HFFc6 (cell line): ENCODE measurements at places on chromosomes 7 and 10.

DNA sequence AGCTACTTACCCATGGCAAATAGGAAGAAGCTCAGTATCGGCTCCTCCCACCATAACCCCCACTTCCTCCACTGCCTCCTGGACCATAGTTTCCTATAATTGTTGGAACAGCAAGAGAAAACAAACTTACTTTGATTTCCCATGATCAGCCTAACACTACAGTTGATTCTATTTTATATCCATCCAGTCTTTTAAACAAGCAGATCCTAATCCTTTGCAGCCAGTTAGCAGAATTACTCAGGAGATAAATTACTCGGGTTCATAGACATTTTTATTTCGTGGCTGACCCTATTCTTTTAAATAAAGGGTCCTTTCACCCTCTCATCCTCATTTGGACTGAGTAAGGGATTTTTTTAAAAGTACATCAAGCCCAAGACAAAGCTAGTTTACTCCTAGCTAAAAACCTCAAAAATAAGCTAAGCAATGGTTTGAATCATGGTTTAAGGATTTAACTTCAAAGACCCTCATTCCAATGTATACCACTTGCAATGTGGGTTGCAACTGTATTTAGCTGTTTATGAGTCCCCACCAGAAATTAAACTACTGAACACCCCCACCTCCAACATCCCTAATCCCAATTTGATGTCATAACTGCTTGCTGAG is 8.0 kb downstream of the HNRNPA2B1 start:
- peak overlapping the region; percentile 79 for H3K27ac ChIP-seq
- peaks cover 84% of the 10 kb centered on the region for H3K4me1 ChIP-seq

- H3K36me3 ChIP-seq = no peaks in the 10 kb centered on the region
- H3K27me3 ChIP-seq = 0 out of 2 replicates have a peak, but pooled peaks cover 3% of the 10 kb centered on the region
- no peak overlapping the region for H3K4me3 ChIP-seq
- H3K4me1 ChIP-seq = peaks cover 10% of the 10 kb centered on the region
- DNase-seq = no peak
Observed at GRCh38 chr7:43450894-43451293, 132.0 kb upstream of the STK17A start.

DNA sequence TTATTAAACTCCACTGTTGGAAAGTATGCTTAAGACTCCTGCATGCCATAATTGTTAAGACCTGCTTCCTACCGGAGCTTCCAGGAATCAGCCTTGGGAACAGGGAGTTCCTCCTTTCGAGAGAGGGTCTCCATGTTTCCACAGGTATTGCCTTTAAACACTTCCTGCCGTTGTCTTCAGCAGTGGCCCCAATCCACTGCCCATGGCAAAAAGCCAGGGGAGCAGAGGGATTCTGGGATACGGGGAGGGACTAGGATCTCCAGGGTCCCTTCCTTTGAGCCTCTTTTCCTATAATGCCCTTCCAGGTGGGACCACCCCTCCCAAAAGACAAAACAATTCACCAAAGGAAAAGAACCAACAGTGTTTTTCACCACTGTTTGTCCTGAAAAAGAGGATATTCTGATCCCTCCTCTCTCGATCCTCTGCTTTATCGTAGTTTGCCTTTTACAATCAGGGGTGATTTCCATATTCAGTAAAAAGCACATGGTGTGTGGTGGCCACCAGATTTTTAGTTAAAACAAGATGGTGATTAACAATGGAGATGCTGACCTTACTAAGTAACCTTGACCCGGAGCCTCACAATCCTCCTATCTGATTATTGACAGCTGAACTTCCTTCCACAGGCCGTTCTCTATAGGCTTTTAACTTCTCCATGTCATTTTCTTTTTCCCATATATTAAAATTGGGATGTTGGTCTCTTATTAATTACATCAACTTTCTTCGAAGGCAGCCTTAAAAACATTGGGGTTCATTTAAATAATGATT is 36.0 kb downstream of the LRRC72 start:
- no peaks in the 10 kb centered on the region for H3K36me3 ChIP-seq
- DNase-seq = no peak
- H3K4me1 ChIP-seq = peaks cover 12% of the 10 kb centered on the region; the same call in 1 of the 2 replicates
- H3K4me3 ChIP-seq = no peak overlapping the region
- H3K27me3 ChIP-seq = no peaks in the 10 kb centered on the region
- H3K27ac ChIP-seq = no peak overlapping the region

- peaks cover 23% of the 10 kb centered on the region for H3K4me1 ChIP-seq
- H3K27me3 ChIP-seq = peaks cover 11% of the 10 kb centered on the region
- no peaks in the 10 kb centered on the region for H3K36me3 ChIP-seq
- H3K4me3 ChIP-seq = peak overlapping the region; percentile 93
- no peak overlapping the region for H3K27ac ChIP-seq
- no peak for DNase-seq
Observed at GRCh38 chr7:20330928-20331909, 519 bp downstream of the ITGB8 start.

GRCh38 chr7:132750530-132751217 is 174.4 kb upstream of the PLXNA4 start:
- no peak for DNase-seq
- H3K36me3 ChIP-seq = peaks cover 14% of the 10 kb centered on the region; the same call in 1 of the 2 replicates
- H3K27me3 ChIP-seq = peaks cover 32% of the 10 kb centered on the region
- H3K4me3 ChIP-seq = no peak overlapping the region; the same call in 1 of the 2 replicates
- H3K27ac ChIP-seq = no peak overlapping the region
- peaks cover 16% of the 10 kb centered on the region for H3K4me1 ChIP-seq

GRCh38 chr10:85978566-85979358 is 387.8 kb downstream of the GRID1 start:
- no peak overlapping the region for H3K4me3 ChIP-seq
- H3K27ac ChIP-seq = no peak overlapping the region
- H3K4me1 ChIP-seq = no peaks in the 10 kb centered on the region

- H3K27me3 ChIP-seq = peaks cover under 1% of the 10 kb centered on the region; the same call in 1 of the 2 replicates
- DNase-seq = no peak
- peaks cover 66% of the 10 kb centered on the region for H3K4me1 ChIP-seq
- H3K4me3 ChIP-seq = peak overlapping the region; percentile 14
- peak overlapping the region; percentile 80 for H3K27ac ChIP-seq
Observed at GRCh38 chr7:116232350-116232749, 22.0 kb downstream of the TES start.

- DNase-seq = no peak
- H3K4me3 ChIP-seq = no peak overlapping the region
- H3K27me3 ChIP-seq = peaks cover 3% of the 10 kb centered on the region; the same call in 1 of the 2 replicates
Observed at GRCh38 chr7:121621937-121622336, 225.8 kb upstream of the FAM3C start.

- peaks cover 14% of the 10 kb centered on the region for H3K4me1 ChIP-seq
- peaks cover 8% of the 10 kb centered on the region for H3K36me3 ChIP-seq
- no peak overlapping the region for H3K4me3 ChIP-seq
- H3K27me3 ChIP-seq = no peaks in the 10 kb centered on the region; the same call in 1 of the 2 replicates
- DNase-seq = peak; percentile 17
Observed at GRCh38 chr10:75019370-75019769, 92.1 kb upstream of the SAMD8 start.

DNA sequence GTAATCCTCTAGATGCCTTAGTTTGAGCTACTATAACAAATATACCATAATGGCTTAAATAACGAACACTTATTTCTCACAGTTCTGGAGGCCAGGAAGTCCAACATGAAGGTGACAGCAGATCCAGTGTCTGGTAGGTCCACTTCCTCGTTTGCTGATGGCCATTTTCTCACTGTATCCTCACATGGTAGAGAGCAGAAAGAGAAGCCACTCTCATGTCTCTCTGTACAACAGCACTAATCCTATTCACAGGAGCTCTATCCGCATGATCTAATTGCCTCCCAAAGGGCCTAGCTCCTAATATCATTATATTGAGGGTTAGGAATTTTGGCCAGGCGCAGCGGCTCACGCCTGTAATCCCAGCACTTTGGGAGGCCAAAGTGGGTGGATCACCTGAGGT is 10.2 kb downstream of the HIBADH start:
- H3K27me3 ChIP-seq = no peaks in the 10 kb centered on the region
- H3K36me3 ChIP-seq = peaks cover 21% of the 10 kb centered on the region; the same call in 1 of the 2 replicates
- no peak overlapping the region for H3K27ac ChIP-seq
- no peak for DNase-seq

GRCh38 chr7:2878306-2878705 is 34.2 kb upstream of the GNA12 start:
- no peaks in the 10 kb centered on the region for H3K36me3 ChIP-seq
- H3K27ac ChIP-seq = no peak overlapping the region
- no peak for DNase-seq
- peaks cover 15% of the 10 kb centered on the region for H3K4me1 ChIP-seq

DNA sequence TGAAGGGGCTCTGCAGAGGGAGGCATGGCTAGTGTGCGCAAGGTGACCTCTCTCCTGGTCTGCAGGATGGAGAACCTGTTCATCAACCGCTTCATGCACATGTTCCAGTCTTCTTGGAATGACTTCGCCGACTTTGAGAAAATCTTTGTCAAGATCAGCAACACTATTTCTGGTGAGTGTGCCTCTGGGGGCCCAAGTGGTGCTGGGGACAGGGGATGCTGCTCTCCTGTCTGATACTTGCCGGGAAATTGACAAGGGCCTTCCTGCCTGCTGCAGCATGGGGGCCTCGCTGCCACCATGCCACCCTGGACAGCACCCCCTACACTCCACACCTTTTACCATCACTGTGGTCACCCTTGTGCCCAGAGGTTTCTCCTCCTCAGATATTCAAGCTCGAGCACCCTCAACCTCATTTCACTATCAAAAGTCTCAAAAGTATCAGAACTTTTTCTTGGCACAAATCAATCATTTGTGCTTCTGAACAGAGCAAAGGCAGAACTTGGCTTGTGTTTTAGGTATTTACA is 50.0 kb downstream of the ALOX5 start:
- peaks cover 12% of the 10 kb centered on the region; the same call in 1 of the 2 replicates for H3K4me1 ChIP-seq
- no peaks in the 10 kb centered on the region for H3K36me3 ChIP-seq
- no peak overlapping the region for H3K4me3 ChIP-seq
- no peak overlapping the region for H3K27ac ChIP-seq
- H3K27me3 ChIP-seq = peaks cover 40% of the 10 kb centered on the region

- peaks cover 39% of the 10 kb centered on the region for H3K36me3 ChIP-seq
- peaks cover 77% of the 10 kb centered on the region for H3K4me1 ChIP-seq
- DNase-seq = no peak
- peak overlapping the region; percentile 72 for H3K4me3 ChIP-seq
- peaks cover 3% of the 10 kb centered on the region; the same call in 1 of the 2 replicates for H3K27me3 ChIP-seq
- H3K27ac ChIP-seq = peak overlapping the region; percentile 96
Observed at GRCh38 chr10:33290321-33291052, 44.0 kb downstream of the NRP1 start.

- no peak for DNase-seq
- peaks cover 29% of the 10 kb centered on the region for H3K4me1 ChIP-seq
- no peaks in the 10 kb centered on the region; the same call in none of the 2 replicates for H3K27me3 ChIP-seq
- H3K27ac ChIP-seq = no peak overlapping the region
- H3K36me3 ChIP-seq = peaks cover 16% of the 10 kb centered on the region; the same call in 1 of the 2 replicates
- H3K4me3 ChIP-seq = no peak overlapping the region
Observed at GRCh38 chr7:2166625-2167280, 66.0 kb downstream of the MAD1L1 start.

DNA sequence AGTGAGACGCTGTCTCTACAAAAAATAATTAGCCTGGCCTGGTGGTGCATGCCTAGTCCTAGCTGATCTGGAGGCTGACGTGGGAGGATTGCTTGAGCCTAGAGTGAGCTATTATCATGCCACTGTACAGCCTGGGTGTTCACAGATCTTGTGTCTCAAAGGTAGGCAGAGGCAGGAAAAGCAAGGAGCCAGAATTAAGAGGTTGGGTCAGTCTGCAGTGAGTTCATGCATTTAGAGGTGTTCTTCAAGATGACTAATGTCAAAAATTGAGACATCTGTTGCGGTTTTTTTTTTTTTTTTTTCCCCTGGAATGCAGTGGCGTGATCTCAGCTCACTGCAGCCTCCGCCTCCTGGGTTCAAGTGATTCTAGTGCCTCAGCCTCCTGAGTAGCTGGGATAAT is 5.4 kb downstream of the PPIA start:
- peak overlapping the region; percentile 86 for H3K27ac ChIP-seq
- peaks cover 55% of the 10 kb centered on the region for H3K36me3 ChIP-seq
- peaks cover 15% of the 10 kb centered on the region for H3K27me3 ChIP-seq
- no peak for DNase-seq

- no peak overlapping the region for H3K4me3 ChIP-seq
- DNase-seq = no peak
- H3K36me3 ChIP-seq = no peaks in the 10 kb centered on the region; the same call in 1 of the 2 replicates
- H3K27ac ChIP-seq = no peak overlapping the region
- H3K27me3 ChIP-seq = peaks cover 6% of the 10 kb centered on the region
Observed at GRCh38 chr10:12484002-12484918, 134.9 kb downstream of the CAMK1D start.

- H3K4me3 ChIP-seq = no peak overlapping the region
- no peak overlapping the region; the same call in 1 of the 2 replicates for H3K27ac ChIP-seq
- H3K27me3 ChIP-seq = no peaks in the 10 kb centered on the region; the same call in 1 of the 2 replicates
- H3K36me3 ChIP-seq = peaks cover 45% of the 10 kb centered on the region
Observed at GRCh38 chr7:135206941-135207391, 4.4 kb downstream of the WDR91 start.

DNA sequence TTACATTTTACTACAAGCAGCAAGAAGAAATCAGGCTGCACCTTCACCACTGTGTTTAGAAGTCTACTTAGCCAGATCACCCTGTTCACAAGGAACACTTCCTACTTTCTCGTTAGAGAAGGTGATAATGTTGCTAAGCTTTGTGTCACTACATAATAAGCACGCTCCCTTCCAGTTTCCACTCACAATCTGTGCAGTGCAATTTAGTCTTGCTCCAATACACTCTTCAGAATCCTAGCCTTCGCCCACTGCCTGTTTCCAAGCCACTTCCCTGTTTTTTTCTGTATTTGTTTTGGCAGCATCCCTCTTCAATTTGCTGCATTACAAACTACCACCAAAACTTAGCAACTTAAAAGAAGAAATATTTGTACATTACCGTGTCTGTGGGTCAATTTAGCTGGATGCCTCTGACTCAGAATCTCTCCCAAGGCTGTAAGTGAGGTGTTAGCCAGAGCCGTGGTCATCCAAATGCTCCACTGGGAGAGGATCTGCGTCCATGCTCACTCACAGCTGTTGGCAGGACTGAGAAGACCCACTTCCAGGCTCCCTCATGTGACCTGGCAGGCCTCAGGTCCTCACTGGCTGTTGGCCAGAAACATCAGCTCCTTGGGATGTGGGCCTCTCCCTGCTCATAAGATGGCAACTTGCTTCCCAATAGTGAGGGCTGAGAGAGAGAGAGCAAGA is 110.4 kb downstream of the PON1 start:
- no peaks in the 10 kb centered on the region; the same call in 1 of the 2 replicates for H3K27me3 ChIP-seq
- H3K36me3 ChIP-seq = no peaks in the 10 kb centered on the region
- no peak overlapping the region for H3K4me3 ChIP-seq
- no peak overlapping the region for H3K27ac ChIP-seq
- no peak for DNase-seq
- no peaks in the 10 kb centered on the region for H3K4me1 ChIP-seq

GRCh38 chr10:31152421-31153135 is 120.9 kb upstream of the ZNF438 start:
- peaks cover 3% of the 10 kb centered on the region; the same call in 1 of the 2 replicates for H3K27me3 ChIP-seq
- no peak for DNase-seq
- peaks cover 4% of the 10 kb centered on the region; the same call in 1 of the 2 replicates for H3K36me3 ChIP-seq

- no peaks in the 10 kb centered on the region; the same call in 1 of the 2 replicates for H3K36me3 ChIP-seq
- H3K4me3 ChIP-seq = no peak overlapping the region
Observed at GRCh38 chr7:85716353-85716752, 529.5 kb upstream of the SEMA3D start.
